ENCODE measurements at places on chromosomes 6 and 20. TPM values are rescaled to one million over a fixed set of nuclear protein-coding genes. Genes with fewer than 3 reads are reported as not detected.

GRCh38 chr6:21360336-21360735 is 233.2 kb upstream of the SOX4 start:
- no peak for DNase-seq

DNA sequence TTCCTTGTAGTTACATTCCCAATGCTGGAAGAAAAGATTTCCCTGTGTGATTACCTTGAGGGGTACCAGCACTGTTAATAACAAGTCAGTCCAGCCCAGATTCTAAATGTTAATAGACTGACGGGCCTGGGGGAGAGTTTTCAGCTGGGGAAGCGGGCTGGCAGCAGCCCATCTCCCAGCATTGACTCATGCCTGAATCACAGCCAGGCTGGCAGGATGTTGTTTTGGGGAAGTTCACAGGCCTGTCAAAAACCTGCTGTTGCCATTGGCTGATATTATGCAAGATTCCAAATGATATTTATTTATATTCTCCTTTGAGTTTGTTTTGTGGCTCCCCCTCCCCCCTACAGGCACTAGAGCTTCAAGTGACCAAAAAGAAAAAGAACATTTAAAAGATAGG is 213.9 kb upstream of the CNR1 start:
- no peak for DNase-seq

PHACTR3 gene
- total RNA-seq: not detected

DNA sequence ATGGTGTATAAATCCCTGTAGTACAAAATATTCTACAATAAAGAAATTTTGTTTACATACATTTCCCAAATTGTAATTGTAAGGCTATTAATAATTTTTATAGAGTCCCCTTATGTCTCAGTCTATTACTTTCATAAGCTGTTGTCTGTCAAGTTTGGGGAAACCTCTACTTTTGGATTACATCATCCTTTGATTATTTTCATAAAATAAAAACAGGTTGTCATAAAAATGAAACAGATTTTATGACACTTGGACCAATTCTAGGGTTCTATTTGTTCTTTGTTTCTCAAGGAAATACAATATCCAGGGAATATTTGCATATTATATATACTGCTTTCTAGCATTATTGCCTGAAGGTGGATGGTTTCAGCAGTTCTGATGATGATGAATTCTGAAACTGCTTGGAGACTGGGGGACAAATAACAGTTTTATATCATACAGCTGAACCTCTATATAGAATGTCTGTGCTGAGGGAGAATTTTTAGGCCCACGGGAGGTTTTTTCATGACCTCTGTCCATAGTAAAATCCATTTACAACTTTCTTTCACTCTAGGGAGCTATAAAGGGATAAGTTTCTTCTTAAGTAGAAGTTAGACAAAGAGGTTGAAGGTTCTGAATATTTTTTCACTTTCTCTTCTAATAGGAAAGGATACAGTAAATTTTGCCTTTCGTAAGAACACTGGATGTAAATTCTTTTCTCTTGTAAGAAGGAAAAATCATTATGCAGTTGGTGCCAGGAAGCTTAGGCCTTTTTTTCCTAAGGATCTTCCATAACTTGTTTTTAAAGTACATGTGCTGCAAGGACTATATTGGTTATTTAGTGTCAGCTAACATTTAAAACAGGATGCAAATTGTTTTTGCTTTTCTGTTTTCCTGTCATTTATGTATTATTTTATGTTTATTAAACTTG is 58.0 kb downstream of the CD2AP start:
- DNase-seq: no peak

- DNase-seq: no peak
These were observed 67.9 kb upstream of the EEF1E1 start for GRCh38 chr6:8170245-8170644.

DNA sequence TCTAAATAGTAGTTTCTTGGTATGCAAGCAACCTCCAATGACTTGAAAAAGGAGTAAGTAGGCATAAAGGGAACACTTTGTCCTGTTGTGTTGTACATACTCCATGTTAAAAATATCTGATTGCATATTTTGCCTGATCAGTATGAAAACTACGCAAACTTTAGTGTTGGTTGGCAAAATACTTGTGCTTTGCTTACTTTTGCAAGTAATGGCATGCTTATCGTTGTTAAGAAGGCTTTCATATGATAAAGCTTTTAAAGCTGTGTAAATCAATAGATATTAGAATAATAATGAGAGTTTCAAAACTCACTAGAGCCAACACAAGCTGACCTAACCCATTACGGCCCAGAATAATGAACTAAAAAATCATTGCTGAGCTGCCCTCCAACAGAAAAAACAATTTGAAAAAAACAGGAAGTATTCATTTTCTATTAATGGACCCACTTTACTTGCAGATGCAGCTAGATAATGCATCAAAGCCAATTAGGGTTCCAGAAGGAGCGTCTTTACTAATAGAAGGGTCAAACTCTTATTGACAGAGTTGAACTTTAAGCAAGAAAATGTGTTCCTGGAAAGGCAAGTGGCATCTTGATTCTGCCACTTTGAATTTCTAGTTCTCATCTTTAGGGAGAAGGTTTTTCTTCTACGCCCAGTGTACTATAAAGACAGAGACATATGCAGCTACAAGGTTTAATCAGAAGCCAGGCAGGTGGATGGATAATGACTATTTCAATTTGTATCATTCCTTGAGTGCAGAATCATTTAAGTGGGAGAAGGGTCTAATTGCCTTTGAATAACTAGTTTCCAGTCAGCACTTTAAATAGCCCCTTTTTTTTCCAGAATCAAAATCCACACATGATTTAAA is 82.2 kb downstream of the SNAP25 start:
- DNase-seq: no peak

DNA sequence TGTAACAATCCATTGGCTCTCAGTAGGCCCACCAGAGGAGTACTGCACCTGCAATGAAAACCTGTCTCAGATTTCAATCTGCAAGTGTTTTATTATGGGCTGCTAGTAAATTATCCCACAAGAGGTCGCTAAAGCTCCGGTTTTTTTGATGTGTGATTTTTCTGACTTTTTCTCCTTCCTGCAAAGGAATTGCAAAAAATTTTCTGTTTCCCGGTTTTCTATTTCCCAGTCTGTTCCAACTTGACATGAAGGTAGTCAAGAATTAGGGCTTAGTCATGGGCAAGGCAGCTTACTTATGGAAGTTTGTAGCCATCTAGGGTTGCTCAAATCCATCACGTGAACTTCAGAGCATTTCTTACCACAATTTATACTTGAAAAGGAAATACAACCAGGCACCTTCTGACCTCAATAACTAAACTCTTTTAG is 38.5 kb upstream of the AHI1 start:
- peak; percentile 35 for DNase-seq

- no peak for DNase-seq
These were observed 31.4 kb downstream of the BCAS1 start for GRCh38 chr20:54038961-54039360.

GRCh38 chr6:135703007-135703406 is 148.5 kb upstream of the PDE7B start:
- no peak for DNase-seq

RANBP9 gene
- total RNA-seq: 85.5 TPM

RIN2 gene
- total RNA-seq: 0.57 TPM

- no peak for DNase-seq
These were observed 107.2 kb downstream of the FOXC1 start for GRCh38 chr6:1716868-1717267.

GRCh38 chr6:33116417-33116816 is 40.6 kb downstream of the HLA-DPB1 start:
- DNase-seq: no peak

MATN4 gene
- not detected for total RNA-seq

GRCh38 chr6:74161380-74161779 is 465.4 kb downstream of the CD109 start:
- DNase-seq: no peak

SYNDIG1 gene
- total RNA-seq: not detected

C6orf58 gene
- total RNA-seq: not detected

TCP11 gene
- not detected for total RNA-seq

SLC32A1 gene
- not detected for total RNA-seq

- DNase-seq: no peak
These were observed 121.8 kb downstream of the TENT5A start for GRCh38 chr6:81630719-81631118.

DNA sequence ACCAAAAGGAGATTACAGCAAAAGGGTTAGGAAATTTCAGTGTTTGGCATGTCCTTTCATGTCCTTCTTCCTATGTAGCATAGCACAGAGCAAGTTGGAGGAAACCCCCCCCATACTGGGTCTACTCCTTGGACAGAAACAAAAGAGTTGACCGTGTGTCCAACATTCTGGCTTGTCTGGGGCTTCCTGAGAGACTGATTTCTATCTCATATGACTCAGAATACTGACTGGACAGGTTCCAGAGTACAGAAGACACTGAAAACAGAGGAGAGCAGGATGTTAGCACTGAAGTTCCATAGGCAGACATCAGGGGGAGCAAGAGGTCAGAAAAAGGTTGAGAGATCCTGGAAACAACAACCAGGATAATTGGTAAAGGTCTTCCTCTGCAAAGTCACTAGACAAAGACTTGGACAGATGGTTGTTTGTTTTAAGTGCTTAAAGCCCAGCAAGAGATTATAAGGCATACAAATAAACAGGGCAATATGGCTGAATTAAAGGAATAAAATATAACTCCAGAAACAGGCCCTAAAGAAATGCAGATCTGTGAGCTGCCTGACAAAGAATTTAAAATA is 48.4 kb downstream of the USP49 start:
- peak; percentile 70 for DNase-seq

DNA sequence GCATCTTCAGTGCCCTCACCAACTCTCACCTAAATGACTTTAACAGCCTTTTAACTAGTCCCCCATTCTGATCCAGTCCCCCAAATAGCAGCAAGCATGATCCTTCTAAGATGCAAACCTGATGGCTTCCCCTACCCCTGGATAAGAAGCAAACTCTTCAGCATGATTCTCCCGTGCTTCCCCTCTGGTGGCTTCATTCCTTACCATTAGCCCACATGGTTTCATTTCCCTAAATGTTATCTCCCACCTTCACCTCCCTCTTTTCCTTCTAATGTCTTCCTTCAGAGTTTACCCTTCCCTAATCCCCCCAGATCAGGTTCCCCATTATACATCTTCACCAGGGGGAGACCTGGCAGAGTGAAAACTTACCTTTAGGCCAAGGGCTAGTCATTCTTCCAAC is 4.0 kb upstream of the RAB5IF start:
- DNase-seq: no peak

GRCh38 chr20:9119776-9120175 is 50.9 kb downstream of the PLCB4 start:
- DNase-seq: no peak

NFYA gene
- total RNA-seq: 37.9 TPM

DNA sequence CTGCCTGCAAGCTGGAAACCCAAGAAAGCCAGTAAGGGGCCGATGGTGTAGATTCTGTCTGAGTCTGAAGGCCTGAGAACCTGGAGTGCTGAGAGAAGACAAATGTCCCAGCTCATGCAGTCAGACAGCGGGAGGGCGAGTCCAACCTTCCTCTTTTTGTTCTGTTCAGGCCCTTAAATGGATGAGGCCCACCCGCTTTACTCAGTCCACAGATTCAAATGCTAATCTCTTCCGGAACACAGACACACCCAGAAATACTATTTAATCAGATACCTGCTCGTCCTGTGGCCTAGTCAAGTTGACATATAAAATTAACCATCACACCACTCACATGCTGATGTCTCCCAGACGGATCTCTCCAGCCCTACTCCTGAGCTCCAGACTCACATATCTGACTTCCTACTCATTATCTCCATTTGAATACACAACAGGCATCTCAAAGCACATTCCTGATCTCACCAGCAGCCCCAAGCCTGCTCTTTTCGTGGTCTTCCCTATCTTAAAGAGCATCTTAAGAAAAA is 26.7 kb upstream of the SRC start:
- no peak for DNase-seq

DNA sequence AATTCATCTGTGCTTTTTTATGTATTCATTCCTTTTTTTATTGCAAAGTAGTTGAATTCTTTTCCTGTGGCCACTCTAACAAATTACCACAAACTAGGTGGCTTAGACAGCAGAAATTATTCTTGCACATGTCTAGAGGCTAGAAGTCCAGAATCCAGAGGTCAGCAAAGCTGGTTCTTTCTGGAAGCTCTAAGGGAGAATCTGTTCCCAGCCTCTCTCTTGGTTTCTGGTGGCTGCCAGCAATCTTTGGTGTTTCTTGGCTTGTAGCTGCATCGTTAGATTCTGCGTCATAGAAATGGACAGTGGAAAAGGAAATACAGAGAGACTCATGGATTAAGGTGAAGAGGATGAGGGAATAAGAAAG is 39.3 kb downstream of the GSTA2 start:
- no peak for DNase-seq

DNA sequence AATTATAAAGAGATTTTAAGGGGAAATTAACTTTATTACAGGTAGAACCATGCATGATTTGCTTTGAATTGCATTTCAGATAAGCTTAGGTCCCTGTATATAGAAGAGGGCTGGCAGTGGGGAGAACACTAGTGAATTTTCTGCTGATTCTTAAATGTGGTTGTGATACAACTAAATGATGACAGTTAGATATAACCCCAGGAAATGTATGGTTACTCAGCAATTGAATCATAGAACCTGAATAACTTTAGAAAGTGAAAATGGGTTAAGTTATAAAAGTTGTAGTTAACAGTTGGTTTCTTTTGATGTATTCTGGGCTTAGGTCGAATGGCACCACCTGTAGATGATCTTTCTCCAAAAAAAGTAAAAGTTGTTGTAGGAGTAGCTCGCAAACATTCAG is 70.1 kb downstream of the PHF3 start:
- DNase-seq: no peak

- no peak for DNase-seq
These were observed 67.7 kb downstream of the GFRA4 start for GRCh38 chr20:3595541-3595940.

DNA sequence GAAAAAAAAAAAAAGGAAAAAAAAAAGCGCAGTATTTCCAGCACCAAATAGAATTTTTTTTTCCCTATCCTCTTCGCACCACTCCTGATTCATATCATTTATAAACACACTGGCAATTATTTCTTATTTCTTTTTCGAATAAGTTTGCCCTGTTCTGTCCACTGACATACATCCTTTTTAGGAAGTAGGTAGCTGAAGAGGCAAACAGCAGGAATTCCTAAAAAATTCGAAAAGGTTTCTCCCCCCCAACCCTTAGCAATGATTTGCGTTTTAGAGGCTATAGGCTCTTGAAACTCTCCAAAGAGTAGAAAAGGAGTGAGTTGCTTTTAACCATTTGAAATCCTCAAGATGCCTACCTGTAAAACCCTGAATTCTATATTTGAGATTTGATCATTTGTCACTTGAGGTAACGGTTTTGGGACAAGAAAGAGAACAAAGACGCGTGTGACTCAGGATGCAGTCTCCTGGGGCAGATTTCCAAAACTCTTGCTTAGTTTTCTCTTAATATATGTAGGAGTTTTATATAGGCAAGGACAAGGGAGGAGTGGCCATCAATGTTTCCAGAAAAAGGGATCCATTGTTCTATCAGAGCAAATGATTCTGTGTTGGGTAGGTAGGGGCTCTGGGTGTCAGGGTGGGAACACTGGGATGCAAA is 531 bp upstream of the CCN2 start:
- no peak for DNase-seq

DNA sequence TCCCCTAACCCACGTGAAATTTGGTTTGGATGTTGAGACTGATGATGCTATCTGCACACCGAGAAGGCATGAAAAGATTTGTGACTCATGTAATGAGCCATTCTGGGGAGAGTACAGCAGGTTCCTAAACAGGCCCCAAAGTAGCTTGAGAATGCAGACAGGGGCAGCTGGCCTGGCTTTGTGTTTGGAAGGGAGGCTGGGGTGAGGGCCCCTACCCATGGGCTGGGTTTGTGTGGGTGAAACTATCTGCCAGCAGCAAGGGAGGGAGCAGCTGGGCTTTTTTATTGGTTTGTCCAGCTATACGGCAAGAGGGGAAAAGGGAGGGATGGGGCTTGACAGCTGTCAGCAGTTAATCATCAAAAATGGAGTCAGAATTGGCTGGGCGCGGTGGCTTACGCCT is 87.0 kb upstream of the RNF24 start:
- no peak for DNase-seq

BNIP5 gene
- total RNA-seq: not detected

Measured in CD4-positive, CD25-positive, alpha-beta regulatory T cell (primary cell).